Stimulated activated CD8-positive, alpha-beta memory T cell treated with anti-CD3 and anti-CD28 coated beads, Interleukin-4, amount 100 ng/mL, for 48 hours (primary cell): ENCODE measurements at places on chromosomes 12 and 14.

DNA sequence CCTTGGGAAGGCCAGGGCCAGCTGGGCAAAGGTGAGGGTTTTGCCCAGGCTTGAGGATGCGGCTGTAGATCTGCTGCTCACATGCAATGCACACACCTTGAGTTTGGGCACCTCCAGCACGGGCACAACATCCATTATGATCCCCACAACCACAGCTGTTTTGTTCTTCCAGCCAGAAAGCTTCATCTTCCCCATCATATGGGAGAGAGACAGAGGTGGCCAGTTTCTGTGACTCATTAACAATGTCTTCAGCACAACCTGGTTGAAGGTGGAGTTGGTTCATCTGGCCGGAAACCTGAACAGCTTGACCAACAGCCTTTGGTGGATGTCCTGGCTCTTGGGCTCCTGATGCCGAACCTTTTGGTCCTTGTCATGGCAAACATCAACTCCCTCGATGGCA lies 163.7 kb upstream of the CCND2 start:
- no peak for DNase-seq

DNA sequence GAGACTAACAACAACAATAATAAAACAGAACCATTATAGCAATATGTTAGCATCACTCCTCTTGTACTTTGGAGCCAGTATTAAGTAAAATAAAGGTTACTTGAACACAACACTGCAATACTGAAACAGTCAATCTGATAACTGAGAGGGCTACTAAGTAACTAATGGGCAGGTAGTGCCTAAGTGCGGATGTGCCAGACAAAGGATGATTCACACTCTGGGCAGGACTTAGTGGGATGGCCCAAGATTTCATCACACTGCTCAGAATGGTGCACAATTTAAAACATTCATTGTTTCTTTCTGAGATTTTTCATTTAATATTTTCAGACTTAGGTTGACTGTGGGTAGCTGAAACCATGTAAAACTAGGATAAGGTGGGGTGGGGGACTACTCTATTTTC lies 131.9 kb upstream of the CAND1 start:
- no peak for DNase-seq

- no peak for DNase-seq
These were observed 123.1 kb downstream of the SRGAP1 start for GRCh38 chr12:63967358-63968145.

DNA sequence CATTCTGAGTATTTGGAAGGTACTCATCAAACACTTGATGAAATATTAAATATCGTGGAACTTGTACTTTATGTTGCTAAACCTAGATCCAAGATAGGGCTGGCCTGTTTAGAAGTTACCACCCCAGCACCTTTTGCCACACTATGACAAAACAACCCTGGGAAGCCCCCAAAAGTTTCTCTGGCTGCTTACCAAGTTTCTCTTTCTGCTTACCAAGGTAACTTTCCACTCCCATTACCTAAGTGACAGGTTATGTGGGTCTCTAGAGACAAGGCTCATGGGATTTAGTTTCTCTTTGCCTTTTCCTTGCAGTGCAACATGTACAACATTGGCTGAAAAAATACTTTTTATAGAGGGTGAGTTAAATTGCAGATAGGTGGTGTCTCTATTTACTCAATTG lies 28.9 kb upstream of the PPM1A start:
- DNase-seq, result no peak

- no peak for DNase-seq
These were observed 34.1 kb upstream of the CPM start for GRCh38 chr12:68967046-68967445.

GRCh38 chr14:88870777-88871176 lies 46.3 kb downstream of the TTC8 start:
- no peak for DNase-seq

DNA sequence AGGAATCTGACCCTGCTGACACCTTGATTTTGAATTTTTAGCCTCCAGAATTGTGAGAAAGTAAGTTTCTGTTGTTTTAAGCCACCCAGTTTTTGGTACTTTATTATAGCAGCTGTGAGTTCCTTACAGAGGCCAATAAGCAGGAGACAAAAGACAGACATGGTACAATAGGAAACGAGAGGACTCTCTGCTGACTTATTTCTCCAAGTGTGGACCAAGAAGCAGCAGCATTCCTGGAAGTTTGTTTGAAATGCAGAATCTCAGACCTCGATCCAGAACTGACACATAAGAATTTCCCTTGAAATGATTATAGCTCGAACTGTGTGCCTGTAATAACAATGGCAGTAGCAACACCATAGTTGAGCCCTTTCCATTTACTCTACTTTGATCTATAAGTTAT lies 31.9 kb upstream of the LUM start:
- no peak for DNase-seq
